Stimulated activated CD4-positive, alpha-beta T cell treated with anti-CD3 and anti-CD28 coated beads, Interleukin-15, amount 100 ng/mL, for 1 hour (primary cell): ENCODE measurements at places on chromosomes 2 and 18.

- DNase-seq: no peak
Measured at GRCh38 chr18:67938660-67939059, 422.1 kb upstream of the DSEL start.

DNA sequence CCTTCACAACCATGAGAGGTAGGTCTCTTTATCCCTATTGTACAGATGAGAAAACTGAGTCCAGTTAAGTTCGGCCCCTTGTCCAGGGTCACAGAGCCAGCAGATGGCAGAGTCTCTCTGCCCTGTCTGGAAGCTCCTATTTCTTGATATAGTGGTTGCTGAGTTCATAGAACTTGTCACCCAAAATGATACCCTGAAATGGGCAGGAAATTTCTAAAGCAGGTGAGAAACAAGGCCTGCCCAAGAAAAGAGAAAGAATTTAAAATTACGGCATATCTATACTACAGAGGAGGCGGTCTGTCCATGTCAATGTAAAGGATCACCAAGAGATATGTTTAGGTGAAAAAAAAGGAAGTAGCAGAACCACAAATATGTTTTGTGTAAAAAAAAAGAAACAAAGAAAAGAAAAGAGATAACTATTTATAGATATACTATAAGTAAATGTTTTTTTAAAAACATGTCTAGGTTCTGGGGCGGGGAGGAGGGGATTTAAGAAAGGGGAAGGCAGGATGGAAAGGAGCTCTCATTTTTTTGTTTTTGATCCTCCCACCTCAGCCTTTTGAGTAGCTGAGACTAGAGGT is 39.8 kb downstream of the MYO7B start:
- DNase-seq: no peak

GRCh38 chr2:237818066-237818473 is 19.5 kb downstream of the RBM44 start:
- no peak for DNase-seq

- no peak for DNase-seq
Measured at GRCh38 chr2:143901185-143901842, 618.6 kb downstream of the ZEB2 start.

GRCh38 chr18:58611395-58612131 is 17.3 kb downstream of the ALPK2 start:
- no peak for DNase-seq

DNA sequence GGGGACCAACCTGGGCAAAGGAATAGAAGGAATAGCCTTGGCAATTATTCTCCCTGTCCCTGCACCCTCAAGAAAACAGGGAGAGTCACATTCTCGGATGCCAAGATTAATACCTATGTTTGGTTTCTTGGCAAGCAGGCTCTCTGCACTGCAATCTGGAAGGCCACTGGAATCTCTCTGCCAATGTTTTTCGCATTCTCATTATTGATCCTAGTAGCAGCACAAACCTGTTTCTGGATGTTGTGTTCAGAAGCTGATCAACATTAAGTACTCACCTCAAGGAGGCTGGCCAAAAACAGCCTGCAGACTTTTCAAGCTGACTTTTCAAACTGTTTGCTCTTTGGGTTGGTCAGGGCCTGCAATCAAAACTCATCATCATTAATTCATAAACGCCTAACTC is 62.2 kb downstream of the CLHC1 start:
- DNase-seq: no peak

GRCh38 chr2:88061295-88061694 is 5.7 kb upstream of the KRCC1 start:
- no peak for DNase-seq

DNA sequence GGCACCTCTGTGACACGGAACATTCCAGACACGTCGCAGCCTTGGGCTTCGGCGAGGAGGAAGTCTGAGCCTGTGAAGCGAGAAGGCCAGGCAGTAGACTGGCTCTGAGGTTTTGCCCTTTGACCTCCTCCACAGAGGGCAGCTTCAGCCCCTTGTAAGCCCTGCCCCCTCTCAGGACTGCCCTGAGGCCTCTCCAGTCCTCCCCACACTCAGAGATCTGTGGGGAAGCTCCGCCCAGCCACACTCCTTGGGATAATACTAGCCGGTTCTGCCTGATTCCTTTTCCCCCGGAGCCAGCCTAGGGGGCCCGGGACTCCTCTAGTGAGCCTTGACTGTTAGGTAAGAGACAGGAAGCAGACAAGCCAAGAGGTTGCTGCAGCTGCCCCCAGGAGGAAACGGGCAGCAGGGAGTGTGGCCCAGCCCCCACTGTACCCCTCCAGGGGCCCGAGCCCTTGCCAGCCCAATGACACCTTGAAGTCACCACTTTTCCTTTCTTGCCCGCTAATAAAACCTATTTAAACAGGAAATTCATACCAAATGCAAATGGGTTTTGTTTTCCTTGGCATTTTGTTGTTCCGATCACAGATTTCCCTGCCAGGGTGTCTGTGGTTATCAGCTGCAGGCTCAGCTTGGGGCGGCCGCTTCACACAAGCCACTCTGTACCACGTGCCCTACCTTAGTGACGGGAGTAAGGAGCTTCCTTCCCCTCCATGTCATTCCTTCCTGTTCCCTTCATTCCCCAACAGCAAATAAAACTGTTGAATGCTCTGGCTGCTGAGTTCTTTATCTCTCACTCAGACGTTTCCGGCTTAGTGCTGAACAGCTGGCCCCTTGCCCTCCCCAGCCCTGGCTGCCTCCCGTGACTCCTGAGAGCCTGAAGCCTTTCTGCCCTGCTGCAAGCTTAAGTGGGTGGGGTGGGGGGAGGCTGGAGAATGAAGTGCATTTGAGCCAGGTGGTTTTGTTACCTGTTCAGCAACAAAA is 124.7 kb downstream of the CABLES1 start:
- DNase-seq: no peak

GRCh38 chr18:50313031-50313607 is 25.6 kb upstream of the CXXC1 start:
- no peak for DNase-seq

- no peak for DNase-seq
Measured at GRCh38 chr2:79513711-79514110, 860 bp downstream of the CTNNA2 start.

GRCh38 chr2:202423139-202423538 is 47.0 kb downstream of the BMPR2 start:
- no peak for DNase-seq

GRCh38 chr18:47081578-47081977 is 46.2 kb upstream of the ELOA2 start:
- no peak for DNase-seq

GRCh38 chr2:120659275-120659977 is 76.2 kb upstream of the GLI2 start:
- DNase-seq: no peak

DNA sequence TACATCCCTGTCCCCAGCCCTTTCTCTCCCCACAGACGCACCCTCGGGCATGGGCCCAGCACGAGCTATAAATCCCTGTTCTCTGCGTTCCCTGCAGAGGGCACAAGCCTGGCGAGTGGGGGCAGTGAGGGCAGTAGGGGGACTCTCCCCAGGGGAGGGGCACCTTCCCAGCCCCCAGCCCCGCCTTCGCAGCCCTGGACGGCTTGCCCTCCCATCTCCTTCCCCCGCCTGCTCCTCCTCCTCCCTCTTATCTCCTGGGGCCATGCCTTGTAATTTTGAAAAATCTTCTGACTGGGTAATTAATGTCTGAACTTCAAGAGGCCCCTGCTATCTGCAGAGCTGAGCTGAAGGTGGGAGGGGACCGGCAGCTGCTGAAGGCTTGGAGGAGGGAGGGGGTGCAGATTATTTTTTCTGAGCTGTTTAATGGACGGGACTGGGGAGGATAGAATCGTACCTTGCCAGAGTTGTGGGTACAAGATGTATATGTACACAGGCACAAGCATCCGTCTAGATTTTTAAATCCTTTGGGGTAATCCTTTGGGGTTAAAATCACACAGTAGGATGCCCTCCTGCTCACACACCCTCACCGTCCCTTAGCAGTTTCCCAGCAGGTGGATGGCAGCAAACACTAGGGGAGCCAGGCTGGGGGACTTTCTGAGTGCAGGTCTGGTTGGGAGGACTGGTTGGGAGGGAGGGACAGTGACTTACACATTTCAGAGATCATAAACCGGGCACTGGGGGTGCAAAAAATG is 121.9 kb downstream of the SMAD7 start:
- no peak for DNase-seq

- no peak for DNase-seq
Measured at GRCh38 chr2:172039011-172039704, 39.4 kb downstream of the METAP1D start.

- no peak for DNase-seq
Measured at GRCh38 chr2:69997015-69997830, 35.8 kb upstream of the ASPRV1 start.

DNA sequence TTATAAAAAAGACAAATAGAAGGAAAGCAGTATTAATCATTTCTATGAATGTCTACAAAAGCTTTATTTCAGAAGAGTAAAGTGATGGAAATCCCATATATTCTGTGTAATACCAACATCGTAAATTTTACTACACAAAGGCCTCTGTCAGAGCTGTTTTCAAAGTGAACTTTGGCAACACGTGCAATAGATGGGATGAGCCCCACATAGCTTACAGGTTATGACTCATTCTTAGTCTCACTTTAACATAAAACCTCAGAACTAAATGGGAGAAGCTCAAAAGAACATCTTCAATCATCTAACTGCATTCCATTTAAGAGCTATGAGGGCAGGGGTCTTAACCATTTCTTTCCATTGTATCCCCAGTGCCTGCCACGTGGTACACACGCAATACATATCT is 11.5 kb downstream of the VPS4B start:
- no peak for DNase-seq

GRCh38 chr2:43193652-43194120 is 32.7 kb downstream of the ZFP36L2 start:
- DNase-seq: no peak

DNA sequence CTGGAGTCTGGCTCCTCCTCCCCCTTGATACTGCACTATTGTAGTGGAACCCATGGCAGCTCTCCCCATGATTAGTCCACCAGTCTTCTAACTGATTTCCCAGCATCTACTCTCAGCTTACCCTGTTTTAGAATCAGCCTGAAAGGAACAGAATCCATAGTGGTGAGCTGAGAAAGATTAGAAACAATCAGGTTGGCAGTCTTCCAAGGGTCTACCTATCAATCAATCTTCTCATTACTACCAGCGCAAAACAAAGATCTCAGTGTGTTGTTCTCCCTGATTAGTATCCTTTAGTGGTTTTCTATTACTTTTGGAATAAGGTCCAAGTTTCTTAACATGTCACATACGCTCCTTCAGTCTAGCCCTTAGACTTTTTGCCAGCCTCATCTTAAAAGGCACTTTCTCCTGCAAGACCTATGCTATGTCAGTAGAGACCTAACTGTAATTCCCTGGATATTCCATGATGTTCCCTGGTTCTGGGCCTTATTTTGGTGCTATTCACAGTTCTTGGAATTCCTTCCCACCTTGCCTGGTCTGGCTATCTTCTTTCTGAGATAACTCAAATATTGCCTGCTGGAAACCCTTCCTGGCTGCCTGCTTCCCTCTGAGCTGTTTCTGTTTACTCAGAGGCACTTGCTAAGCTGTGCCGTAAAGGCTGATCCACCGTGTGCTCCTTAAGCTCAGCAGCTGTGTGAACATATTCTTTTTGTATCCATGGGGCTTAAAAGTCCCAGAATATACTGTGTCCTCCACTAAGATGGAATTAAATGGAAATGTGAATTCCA is 32.6 kb downstream of the LAMA3 start:
- no peak for DNase-seq

- DNase-seq: no peak
Measured at GRCh38 chr2:233824373-233824772, 30.0 kb downstream of the HJURP start.

DNA sequence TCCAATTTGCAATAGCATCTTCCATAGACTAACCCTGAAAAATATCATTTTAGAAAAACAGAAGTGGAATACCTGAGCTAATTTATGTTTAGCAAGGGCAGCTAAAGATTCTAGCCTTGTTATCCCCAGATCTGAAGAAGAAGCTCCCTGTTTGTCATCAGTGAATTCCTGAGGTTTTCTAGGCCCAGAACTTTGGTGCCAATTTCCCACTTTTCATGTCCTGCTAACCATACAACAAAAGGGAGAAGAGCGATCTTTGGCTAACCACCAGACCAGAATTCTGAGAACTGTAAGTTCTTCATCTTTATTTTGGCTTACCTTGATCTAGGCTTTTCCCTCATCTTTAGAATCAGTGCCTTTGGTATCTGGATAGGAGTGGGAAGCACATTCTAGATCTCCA is 51.3 kb upstream of the RASGRP3 start:
- DNase-seq: no peak

- DNase-seq: no peak
Measured at GRCh38 chr2:188752311-188752710, 221.9 kb upstream of the COL3A1 start.

GRCh38 chr2:182050333-182051135 is 64.9 kb downstream of the PPP1R1C start:
- DNase-seq: no peak

DNA sequence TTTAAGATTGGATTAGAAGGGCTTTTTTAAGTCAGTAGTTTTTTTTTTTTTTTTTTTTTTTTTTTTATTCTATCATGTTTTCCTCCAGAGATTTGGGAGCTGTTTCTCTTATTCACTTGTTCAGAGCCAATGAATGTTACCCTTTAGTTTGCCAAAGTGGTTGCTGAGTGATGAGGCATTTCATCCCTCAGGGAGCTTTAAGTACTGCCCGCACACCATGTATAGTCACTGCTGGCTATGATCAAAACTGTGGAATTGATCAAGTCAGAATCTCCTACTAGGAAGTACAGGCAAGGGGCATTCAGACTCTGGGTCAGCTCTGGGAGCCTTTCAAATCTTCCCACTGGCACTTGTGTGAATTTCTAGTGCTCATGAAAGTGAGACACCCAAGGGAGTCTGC is 201.6 kb downstream of the IKZF2 start:
- no peak for DNase-seq
